NCI-H460 (cell line): ENCODE measurements at places on chromosomes 13 and 19.

DNA sequence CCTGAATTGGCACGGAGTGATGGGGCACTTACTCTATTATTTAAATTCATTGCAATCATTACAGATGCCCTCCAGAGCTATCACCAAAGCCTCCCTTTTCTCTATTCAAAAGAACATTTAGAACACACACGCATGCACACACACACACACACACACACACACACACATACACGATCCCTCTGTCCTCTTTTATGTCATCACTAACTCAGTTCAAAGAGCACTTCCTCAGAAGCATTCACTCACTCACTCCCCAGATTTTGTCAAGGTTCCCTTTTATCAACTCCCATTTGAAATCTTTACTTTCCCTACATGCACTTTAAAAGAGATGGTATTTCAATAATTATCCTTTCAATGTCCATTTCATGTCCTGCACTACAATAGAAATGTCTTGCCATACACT, 22.4 kb upstream of the IGFL4 start:
- DNase-seq: no peak

DNA sequence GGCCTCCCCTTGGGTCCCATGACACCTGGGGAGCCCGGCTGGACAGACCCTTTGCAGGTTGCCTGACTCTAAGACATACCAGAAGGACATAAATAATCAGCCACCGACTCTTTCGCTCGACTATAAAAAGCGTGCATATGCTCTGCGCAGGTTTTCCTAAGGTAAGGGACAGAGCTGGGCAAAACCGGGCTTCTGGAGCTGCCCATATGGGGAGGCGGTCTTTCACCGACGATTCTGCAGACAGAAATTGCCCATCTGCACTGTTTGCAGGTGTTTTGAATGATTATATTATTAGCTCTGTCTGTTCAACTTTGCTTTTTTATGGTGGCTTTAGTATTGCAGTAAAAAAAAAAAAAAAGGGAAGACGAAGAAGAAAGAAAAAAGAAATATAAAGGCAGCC, 347.2 kb downstream of the TSHZ3 start:
- no peak for DNase-seq

DNA sequence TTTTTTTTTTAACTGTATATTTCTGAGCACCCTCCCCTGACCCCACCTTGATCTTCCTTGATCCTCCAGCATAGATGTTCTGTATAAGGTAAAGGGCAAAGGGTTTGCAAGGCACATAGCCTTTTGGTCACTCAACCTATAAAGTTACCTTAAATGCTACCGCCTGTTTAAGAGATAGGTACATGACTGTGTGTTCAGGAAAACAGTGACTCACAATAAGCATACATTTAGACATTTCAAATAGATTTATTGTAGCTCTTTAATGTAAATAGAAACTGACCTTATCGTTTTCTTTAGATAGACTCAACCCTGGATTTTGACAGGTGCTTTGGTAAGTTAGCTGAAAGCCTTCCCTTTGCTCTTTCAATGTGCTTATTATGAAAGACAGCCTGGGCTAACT, 15.2 kb upstream of the SLC10A2 start:
- no peak for DNase-seq

DNA sequence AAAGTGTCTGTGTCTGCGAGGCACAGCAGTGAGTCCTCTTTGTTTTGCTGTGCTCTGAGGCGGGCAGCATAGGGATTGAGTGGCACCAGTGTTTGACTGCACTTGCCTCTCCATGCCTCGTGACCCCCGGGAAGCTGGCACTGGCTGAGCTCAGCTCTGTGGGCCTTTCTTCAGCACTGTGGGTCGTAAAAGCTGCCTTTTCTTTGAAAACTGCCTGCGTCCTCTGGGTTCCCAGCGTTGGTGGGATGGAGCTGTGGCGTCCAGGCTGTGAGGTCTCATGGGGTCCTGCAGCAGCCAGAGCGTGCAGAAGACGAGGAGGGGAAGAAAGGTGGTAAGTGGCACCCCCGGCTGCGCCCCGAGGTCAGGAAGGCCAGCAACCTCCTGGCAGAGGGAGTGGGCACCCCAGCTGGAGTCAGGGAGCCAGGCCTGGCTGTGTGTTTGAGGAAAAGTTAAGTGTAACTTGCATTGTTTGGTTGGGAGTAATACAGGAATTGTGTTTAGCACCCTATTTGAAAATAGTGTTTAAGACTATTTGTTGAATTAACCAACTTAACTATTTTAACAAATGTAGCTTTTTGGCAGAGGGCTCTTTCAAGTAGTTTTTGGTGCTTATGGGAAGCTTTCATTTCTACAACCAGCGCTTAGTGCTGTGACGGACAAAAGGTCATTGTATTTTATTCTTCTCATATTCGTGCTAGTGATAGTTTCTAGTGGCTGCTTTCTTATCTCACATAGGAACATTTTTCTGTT, 79.3 kb upstream of the TEX29 start:
- DNase-seq: no peak

DNA sequence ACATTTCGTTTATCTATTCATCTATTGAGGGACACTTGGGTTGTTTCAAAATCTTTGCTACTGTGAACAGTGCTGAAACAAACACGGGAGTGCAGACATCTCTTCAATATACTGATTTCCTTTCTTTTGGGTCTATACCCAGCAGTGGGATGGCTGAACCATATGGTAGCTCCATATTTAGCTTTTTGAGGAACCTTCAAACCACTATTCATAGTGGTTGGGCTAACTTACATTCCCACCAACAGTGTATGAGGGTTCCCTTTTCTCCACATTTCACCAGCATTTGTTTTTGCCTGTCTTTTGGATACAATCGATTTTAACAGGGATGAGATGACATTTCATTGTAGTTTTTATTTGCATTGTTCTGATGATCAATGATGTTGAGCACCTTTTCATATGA, 798.2 kb downstream of the UQCRFS1 start:
- DNase-seq: no peak

DNA sequence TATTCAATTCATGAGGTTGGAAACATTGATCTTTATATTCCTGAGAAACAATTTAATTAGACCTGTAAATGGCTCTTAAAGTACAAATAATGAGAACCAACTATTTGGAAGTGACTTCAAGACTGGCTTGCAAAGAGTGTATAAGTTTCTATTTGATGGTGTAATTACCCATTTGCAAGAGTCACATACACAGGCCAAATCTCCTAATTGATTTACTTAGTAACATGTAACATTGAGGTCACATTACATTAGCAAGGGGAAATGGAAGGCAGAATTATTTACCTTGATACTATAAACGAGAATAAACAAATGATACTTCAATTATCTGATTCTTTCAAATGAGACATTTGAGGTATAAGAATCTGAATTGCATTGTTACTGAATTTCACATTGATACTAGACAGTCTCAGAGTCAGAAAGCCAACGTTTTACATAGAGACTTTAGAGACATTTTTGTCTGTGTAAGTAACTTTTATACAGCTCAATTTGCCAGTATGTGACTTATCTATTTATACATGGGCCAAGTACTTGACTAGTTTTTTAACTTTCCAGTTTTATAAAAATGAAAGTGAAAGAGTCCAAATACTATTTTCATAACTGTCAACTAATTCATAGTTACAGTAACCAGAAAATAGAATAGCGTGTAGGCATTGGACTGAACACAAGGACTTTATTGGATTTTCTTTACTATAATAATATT, 95.6 kb upstream of the RFC3 start:
- DNase-seq: no peak

DNA sequence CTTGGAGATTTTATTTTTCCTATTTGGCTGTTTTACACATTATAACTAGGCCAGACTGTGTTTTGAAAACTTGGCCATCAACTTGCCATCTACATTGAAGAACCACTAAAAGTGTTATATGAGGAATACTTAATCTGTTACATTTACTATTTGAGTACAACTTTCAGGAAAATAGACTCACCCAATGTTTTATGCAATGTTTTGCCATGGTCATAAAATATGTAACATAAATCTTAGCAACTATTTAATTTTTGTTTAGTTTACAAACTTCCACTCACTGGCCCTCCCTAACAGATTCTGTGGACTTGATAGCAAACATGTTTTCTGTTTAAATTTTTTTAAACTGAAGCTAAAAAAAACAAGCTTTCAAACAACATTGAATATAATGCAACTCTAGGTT, 23.7 kb upstream of the TRPC4 start:
- DNase-seq: no peak

GRCh38 chr19:58335630-58336029, 8.8 kb downstream of the ZSCAN22 start:
- DNase-seq: no peak

GRCh38 chr13:77692746-77693448, 4.6 kb upstream of the SLAIN1 start:
- no peak for DNase-seq

DNA sequence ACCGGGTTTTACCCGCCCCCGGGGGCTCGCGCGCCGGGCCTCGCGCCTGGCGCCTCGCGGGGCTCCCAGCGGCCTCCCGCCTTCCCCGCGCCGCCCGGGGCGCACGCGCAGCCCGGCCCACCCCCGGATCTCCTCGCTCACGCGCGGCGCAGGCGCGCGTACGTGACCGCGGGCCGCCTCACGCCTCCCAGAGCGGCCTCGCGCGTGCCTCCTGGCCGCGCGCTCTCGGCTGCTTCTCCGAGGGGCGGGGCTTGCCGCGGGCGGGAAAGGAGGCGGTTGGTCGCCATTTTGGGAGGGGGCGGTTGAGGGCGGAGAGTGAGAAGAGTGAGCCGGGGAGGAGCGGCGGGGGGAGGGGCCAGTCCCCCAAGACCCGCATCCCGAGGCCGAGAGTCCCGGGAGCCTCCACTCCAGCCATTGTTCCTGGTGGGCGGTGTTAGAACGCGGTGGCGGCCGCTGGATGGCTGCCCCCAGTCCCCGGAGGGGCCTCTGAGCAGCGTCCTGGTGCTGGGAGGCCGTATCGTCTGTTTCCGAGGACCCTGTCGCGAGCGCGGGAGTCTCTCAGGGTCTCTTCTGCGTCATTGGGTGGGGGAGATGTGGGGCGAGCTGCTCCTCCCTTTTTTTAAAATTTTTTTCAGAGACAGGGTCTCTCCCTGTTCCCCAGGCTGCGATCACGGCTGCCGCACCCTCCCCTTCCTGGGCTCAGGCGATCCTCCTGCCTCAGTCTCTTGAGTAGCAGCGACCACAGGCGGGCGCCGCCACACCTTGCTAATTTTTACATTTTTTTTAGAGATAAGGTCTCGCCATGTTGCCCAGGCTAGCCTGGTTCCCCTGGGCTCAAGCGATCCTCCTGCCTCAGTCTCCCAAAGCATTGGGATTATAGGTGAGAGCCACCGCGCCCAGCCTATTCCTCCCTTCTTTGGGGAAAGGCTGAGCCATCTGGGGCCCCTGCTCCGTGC, at the start of gene ZNF541:
Gene ZNF541, minus strand, starts transcription at position 78 of the 956 bp plus-strand sequence. CDS start 17,292 bp downstream, outside the sequence.
- DNase-seq: no peak

DNA sequence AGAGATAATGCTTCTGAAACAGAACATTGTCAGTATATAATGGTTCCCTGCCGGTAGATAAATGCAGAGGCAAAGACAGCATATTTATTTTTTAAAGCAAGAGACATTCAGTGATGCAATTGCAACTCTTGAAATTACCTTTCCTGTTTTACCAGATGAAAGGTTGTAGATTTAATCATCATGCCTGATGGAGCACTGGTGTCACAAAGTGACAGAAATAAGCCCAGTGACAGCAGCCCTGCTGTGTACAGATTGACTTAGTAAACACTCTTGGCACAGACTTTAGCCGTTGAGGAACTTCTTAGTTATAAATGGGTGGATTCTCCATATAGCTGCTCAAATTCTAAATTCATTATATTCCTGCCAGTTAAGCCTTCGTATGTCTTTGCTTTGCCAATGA, 172.5 kb downstream of the ITGBL1 start:
- DNase-seq: peak; percentile 50

- DNase-seq: no peak
Observed at GRCh38 chr13:45441633-45442032, 23.1 kb upstream of the COG3 start.

DNA sequence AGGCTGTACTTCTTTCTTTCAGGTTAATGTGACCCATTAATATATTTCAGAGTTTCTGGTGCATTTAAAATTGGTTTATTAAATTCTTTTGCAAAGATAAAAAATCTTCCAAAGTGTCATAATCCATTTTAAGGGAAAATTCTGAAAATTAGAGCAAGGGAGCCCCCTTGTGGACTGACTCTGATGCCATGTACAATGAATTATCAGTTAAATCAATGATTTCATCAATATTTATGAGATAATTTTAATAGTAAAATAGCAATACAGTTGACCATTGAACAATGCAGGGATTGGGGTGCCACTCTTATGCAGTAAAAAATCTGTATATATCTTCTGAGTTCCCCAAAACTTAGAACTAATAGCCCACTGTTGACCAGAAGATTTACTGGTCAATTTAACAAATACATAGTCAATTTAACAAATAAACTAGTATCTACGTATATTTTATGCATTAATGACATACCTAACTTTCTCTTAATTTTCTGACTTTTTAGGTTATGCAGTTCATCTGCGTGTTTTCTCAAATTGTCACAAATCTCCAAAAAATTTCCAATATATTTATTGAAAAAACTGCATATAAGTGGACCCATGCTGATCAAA, 479.1 kb upstream of the MIR17HG start:
- DNase-seq: peak; percentile 19

GRCh38 chr19:52956917-52957316, 5.8 kb downstream of the ZNF816 start:
- no peak for DNase-seq

DNA sequence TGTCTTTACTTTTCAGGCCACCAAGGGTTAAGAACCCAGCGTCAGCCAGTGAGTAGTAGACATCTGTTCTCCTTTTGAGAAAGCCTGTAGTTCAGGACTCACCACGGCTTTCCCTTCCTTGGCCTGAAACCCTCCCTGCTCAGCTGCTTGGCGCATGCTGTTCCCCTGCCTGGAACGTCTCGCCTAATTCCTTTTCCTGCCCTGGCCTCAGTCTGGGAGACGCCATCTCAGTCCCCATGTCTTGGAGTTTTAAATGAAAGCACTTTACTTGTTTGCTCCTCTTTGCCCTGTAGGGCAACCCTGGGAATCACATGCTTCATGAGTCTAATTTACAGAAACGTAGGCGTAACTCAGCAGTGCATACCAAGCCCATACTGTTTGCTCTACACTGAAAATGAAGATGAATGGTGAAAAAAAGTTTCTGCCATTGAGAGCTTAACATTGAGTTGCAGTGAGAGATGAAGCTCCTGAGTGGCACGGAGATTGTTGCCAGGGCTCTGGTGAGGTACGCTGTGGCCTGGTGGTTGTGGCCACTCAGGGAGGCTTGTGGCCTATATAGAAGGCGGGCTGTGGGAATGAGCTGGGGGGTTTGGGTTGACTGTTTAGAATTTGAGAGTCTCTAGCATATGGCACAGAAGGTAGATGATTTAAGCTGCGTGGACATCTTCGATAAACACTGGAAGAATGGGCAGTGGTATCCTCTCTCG, 52.8 kb downstream of the GATAD2A start:
- no peak for DNase-seq
